ENCODE measurements at places on chromosomes 1 and 21.

DNA sequence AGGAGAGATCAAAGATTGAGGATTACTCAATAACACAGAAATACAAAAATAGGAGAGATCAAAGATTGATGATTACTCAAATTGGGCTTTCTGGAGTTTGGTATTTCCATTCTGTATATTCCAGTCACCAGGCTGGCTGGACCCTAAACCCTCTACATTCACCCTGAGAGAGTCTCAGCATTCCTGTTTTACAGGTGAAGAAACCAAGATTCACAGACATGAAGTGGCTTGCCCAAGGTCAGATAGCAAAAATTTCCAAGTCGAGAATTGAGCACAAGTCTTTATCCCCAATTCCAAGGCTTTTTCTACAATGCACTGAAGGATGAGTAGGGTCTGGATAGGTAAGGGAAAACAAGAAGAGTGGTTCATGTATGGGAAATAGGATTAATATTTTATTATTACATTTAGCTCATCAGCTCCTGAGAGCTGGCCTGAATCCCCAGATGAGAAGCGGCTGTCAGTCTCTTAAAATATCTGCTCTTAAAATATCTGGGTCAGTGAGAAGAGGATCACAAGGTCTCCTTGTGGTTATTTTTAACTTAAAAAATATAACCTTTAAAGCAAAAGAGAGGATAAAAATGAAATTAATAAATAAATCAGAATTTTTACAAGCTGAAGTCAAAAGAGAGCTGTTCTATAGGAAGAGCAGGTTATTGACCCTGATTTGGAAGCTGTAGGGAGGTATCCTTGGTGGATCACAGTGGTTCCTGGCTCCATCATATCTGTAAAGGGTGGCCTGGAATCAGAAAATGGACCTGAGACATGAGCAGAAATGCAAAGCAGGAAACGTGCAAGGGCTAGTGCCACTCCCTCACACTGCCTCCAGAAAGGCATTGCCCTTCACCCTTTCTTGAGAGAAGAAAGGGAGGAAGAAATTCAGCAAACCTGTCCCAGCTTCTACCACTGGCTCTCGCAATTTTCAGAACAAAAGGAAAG, 29.1 kb upstream of the SEC16B start:
- DNase-seq: no peak

DNA sequence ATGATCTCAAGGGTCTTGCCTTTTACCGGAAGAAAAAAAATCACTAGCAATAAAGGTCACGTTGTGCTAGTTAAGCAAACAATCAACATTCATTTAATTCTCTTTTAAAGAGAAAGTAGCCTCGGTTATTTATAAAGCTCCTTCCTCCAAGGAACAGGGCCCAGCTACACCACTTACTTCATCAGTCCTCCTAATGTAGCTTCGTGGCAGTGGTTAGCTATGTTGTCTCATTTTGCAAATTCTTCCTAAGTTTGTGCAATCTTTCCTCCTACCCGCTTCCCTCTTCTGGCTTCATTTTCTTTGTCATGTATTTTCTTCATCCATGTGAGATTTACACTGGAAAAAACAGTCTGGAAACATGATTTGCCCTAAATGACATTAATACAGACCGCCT, 554.2 kb downstream of the NUF2 start:
- DNase-seq: no peak

GRCh38 chr1:83779565-83779964, 219.4 kb downstream of the TTLL7 start:
- no peak for DNase-seq

DNA sequence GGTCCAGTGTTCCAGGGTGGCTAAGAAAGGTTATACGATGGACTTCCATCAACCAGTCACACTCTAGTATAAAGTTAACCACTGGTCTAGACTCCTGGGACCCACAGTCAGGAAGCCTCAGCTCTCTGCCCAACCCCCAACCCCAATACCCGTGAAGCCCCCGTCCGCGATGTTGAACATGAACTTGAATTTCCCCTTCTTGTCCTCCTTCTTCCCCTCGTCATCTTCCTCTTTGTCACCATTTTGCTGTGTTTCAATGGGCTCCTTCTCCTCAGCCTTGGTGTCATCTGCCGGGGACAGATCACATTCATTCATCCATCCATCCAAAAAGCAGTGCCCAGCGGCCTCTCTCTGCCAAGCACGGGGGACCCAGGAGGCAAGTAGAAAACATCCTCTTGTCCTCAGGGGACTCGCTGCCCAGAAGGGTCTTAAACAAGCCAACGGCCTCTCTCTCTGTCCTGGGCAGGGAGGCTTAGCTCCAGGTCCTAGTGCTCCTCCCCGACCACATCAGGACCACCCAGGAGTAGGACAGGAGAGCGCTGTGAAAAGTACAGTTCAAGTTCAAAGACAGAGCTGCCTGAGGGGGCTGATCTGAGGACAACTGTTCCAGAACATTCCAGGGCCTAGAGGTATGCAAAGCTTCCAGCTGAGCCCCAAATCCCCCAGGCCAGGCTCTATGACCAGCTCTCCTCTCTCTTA, 66.5 kb downstream of the KCNAB2 start:
- no peak for DNase-seq

DNA sequence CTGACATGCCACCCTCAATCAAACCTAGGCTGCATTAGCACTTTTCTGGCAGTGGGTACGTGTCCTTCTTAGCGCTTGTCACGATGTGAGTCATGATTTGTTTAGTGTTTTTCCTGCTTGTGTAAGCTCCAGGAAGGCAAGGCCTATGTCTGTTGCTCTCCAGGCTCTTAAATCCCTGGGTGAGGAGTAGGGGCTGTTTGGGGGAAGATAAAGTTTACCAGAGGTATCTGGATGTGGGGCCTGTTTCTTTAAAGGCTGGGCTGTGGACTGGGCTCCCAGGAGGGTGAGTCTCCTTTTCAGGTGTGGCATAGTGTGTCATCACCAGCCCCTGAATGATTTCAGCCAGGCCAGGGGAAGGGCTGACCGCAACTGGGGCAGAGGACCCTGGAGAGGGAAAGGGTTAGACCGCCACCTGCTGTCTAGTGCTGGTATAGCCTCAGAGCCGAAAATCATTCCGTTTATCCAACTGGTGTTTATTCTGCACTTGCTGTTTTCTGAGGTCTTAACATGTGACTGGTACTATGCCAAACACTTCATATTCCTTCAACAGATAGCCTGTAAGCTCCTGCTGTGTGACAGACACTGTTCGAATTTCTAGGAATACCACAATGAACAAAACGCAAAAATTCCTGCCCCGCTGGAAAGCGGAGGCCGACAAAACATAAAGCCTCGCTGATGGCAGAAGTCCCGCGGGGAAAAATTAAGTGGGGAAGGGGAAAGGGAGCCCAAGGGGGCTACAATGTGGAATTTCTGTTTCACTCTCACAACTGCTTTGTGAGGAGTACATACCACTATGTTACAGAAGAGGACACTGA, 9.7 kb downstream of the SERINC2 start:
- DNase-seq: peak; percentile 76

DNA sequence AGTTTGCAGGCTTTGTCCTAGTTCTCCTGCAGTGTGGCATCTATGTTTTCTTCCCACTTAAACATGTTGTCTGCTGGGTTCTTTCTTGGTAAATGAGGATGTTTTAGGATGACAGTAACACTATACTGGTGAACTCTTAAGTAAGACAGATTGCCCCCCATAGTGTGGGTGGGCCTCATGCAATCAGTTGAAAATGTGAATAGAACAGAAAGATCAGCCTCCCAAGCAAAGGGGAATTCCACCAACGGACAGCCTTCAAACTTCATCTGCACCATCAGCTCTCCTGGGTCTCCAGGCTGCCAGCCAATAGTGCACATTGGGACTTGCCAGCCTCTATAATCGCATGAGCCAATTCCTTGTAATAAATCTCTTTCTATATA, 10.7 kb upstream of the TARBP1 start:
- DNase-seq: no peak

GRCh38 chr1:245690156-245690690, 535.4 kb downstream of the KIF26B start:
- peak; percentile 74 for DNase-seq
